AG20443 (cell line): ENCODE measurements at places on chromosomes 6 and 20.

DNA sequence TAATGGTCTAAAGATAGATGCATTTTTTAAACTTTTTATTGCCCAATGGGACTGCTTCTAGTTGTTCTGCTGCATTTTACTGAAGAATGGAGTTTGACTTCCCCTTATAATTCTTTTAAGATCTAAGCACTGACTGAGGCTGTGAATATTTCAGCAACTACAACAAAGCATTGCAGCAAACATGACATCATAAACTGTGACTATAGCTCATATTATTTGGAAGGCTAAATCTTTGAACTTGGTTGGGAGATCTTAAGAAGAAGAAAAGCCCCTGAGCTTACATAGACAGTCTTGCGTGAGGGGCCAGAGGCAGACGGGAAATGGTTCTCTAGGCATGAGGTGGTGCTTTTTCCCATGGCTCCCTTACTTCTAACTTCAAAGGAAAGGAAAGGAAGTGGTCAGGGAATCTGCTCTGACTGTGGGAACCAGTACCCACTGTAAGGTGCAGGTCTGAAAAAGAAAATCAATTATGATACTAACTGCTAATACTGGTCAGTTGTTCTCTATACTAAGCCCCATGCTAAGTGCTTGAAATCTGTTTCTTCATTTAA is 14.8 kb downstream of the HEY2 start:
- no peak for DNase-seq

DNA sequence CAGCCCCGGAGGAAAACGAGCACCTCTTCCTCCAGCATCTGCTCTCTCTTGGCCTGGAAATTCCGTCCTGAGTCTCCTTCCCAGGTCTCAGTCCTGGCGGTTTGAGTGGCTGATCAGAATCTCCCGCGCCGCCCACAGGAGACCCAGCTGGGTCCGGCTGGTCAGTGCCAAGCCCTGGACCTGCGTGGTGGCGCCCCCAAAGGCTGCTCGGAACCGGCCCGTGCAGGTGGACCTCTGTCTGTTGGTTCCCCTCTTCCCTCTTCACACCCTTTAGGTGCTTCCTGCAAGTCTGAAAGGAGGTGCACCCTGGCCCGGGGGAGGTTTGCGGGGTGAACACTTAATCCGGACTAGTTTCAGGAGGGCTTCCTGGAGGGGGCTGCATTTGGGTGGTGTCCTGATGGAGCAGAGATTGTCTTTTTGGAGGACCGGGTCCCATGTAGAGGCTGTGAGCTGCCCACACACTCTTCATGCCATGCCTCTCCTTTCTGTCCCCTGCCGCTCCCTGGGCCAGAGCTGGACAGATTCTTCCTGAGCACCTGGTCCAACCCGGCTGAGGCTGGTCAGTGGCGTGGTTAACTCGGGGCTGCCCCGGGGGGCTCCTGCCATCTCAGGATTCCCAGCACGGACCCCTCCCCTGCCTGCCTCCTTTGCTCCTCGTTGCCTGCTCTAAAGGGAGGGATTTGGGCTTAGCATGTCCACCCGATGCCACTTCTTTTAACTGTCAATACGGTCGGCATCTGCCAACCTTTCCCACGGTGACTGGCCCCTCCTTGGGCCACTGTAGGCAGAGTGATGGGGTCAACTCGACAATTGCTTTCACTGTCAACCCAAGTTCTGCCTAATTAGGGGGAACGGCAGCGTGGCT is 16.5 kb upstream of the BHLHE23 start:
- DNase-seq = no peak

- DNase-seq = no peak
Measured at GRCh38 chr6:43764772-43765171, 5.2 kb upstream of the VEGFA start.

DNA sequence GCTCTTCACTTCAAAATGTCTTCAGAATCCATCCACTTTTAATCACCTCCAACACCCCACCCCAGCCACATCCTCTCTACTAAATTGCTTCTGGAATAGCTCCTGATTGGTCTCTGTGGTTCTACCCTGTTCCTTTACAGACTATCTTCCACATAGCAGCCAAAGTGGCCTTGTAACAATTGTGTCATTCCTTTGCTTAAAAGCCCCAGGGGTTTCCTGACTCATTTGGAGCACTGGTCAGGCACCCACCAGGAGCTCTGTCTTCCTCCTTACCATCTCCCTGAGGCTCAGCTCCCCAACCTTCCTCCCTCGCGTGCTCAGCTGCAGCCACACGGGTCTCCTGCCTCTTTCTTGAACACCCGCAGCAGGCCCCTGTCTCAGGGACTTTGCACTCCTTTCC is 126.8 kb downstream of the HIVEP1 start:
- no peak for DNase-seq

- no peak for DNase-seq
Measured at GRCh38 chr6:40466986-40467539, 120.1 kb downstream of the LRFN2 start.

DNA sequence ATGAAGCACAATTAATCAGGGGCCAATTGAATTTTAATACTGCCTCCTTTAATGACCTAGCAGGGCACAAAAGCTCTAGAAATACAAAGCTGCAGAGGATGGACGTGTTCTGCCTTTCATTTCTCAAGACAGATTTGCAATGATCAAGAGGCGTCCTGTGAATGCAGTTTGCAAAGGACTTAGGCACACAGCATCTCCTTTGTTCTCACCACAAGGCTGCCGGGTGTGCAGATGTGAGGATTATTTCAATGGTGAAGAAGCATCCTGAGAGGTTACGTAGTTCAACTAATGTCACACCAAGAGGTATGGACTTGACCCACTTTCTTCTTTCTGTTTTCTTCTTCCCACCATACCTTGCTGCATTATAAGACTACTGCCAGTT is 42.9 kb upstream of the SPTLC3 start:
- DNase-seq = no peak

DNA sequence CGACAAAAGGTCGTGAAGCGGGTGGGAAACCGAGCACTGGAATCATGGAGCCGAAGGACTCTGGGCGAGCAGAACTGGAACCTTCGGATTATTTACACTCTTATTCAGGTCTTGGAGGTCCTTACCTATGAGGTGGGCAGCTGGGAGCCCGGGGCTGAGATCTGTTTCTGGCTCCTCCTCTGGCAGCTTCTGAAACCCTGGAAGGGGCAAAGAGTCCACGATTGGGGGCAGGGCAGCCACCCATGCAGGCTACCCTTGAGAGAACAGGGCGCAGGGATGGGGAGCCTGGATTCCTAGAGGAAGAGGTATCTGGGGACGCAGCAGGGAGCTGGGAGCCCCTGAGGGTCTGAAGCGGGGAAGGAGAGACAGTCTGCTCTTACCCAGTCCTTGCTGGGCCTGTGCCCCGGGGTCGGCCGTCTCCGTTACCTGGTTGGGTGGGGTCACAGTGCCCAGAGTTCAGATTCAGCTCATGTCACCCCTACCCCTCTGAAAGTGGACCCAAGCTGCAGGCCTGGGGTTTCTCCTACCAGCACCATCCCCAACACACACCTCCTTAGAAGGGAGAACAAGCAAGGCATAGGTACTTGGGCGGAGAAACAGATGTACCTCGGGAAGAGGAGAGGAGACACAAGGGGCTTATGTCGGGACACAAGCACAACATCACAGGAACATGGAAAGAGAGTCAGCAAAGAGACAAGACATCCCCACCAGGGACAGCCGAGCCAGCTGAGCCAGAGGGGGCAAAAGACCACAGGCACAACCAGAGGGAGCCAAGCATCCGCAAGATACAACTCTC is 592 bp downstream of the LTB start:
- no peak for DNase-seq
